Activated naive CD8-positive, alpha-beta T cell treated with anti-CD3 and anti-CD28 coated beads, Interleukin-2, amount 10 ng/mL, durations not matched to agents 7 days and 5 days (primary cell): ENCODE measurements at places on chromosomes 16 and 17. TPM values are rescaled to one million over a fixed set of nuclear protein-coding genes. Genes with fewer than 3 reads are reported as not detected.

SLC16A13 gene
- total RNA-seq = 16.0 TPM

NOD2 gene
- total RNA-seq = 3.5 TPM

KRT9 gene
- total RNA-seq = not detected

KRT31 gene
- total RNA-seq = not detected

DNA sequence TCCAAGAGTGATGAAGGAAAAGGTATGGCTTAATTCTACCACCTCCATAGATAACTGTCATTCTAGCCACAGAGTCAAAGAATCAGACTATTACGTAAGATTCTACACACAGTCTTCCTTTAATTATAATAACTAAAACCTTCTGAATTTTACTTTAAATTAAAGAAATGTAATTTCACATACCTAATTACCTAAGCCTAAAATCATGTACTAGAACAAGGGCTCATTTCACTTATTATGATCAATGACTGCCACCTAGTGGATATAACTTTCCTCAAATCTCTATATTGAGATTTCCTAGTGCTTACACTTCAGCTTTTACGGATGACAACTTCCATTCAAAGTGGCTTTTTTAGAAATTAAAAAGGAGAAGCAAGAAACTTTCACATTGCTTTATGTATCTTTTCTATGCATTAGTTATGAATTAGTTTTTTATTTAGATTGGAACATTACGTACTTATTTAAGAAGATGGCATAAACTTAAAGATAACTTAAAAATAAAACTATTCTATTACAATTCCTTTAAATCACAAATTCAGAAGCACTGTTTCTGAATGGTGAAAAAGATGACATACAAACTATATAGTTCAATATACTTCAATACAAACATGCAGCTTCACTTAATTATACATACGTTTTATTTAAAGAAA is 18.2 kb upstream of the ABCA10 start:
- DNase-seq = no peak

DNA sequence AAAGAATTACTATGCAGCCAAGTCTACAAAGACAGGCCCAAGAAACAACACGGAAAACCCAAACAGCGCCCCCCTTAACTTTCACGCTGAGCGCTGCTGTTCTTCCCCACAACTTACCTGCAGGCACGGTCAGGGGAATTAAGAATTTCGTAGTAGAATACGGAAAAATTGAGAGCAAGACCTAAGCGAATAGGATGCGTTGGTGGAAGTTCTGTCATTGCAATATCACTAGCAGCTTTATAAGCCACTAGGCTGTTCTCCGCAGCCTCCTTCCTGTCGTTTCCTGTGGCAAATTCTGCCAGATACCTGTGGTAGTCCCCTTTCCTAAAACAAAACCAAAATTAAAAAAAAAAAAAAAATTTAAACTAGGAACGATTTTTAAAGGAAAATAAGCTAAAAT is 39.0 kb downstream of the YWHAE start:
- DNase-seq = no peak

OGFOD1 gene
- 39.3 TPM for total RNA-seq

DNA sequence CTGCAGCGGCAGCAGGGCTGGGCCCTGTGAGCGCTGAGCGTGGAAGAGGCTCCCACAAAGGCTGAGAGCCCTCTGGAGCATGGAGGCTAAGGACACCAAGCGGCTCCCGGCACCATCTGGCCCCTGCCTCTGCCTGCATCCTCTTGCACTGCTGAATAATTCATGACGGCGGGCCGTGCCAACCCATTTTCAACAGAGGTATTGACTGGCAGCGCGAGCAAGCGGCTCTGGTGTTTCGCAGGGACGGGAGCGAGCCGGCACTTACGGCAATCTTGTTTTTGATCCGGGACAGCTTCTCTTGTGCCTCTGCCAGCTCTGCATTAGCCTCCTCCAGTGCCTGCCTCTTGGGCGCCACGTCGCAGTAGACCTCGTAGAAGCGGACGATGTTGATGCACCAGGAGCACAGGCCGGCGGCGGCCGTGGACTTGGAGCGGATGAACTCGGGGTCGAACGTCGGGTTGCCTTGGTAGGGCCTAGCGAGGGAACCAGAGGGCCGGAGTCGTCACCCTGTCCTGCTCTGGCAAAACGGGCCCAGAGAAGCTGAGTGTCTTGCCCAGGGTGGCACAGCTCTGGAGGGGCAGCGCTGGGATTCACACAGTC is 80.4 kb downstream of the PGS1 start:
- no peak for DNase-seq

DNA sequence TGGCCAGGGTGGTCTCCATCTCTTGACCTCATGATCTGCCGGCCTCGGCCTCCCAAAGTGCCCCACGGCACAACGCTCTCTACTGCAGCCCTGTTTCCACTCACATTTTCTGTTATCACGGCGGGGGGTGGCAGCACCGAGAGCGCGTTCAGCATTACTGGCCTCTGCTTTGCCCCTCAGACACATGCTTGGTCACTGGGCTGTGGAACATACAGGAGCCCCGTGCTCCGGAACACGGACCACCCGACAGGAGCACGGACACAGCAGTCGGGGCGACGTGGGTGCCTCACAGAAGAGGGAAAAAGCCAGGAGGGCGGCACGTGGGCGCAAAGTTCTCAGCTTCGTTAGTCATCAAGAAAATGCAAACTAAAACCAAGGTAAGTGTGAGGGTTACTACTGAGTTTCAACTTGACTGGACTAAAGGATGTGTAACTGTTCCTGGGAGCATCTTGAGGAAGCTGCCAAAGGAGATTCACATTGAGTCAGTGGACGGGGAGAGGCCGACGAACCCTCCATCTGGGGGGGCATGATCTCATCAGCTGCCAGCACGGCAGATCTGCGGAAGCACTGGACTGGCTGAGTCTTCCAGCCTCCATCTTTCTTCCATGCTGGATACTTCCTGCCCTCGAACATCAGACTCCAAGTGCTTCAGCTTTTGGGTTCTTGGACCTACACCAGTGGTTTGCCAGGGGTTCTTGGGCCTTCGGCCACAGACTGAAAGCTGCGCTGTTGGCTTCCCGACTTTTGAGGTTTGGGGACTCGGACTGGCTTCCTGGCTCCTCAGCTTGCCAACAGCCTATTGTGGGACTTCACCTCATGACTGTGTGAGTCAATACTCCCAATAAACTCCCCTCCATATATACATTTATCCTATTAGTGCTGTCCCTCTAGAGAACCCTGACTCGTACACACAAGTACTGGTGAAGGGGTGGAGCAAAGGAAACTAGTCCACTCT is 106.8 kb downstream of the ZNF778 start:
- DNase-seq = no peak

- no peak for DNase-seq
Observed at GRCh38 chr17:47388825-47389224, 65.1 kb downstream of the EFCAB13 start.

TBC1D28 gene
- not detected for total RNA-seq

- no peak for DNase-seq
Observed at GRCh38 chr16:50736448-50736847, 5.4 kb upstream of the CYLD start.

GRCh38 chr16:81497690-81498089 is 53.1 kb downstream of the CMIP start:
- no peak for DNase-seq

- no peak for DNase-seq
Observed at GRCh38 chr17:43030137-43030767, 5.2 kb downstream of the RND2 start.

GRCh38 chr17:40952661-40953060 is 14.1 kb downstream of the KRT39 start:
- no peak for DNase-seq

C1QTNF8 gene
- total RNA-seq = not detected

APOH gene
- total RNA-seq = not detected

ABCA9 gene
- 0.08 TPM for total RNA-seq

DNA sequence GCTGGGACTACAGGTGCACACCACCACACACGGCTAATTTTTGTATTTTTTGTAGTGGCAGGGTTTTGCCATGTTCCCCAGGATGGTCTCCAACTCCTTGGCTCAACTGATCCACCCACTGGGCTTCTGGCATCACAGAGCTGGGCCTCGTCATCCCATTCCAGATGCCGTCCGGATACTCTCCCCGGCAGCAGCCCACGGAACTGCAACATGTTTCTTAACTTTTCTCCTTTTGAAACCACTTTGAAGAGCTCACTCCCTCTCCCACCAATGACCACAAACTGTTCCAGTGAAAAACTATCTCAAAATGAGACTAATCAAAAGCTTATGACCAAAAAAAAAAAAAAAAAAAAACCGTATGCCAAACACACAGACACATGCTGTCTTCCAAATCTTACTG is 17.6 kb downstream of the PEMT start:
- DNase-seq = no peak

ANKRD40CL gene
- total RNA-seq = not detected

ARL5C gene
- not detected for total RNA-seq

DNA sequence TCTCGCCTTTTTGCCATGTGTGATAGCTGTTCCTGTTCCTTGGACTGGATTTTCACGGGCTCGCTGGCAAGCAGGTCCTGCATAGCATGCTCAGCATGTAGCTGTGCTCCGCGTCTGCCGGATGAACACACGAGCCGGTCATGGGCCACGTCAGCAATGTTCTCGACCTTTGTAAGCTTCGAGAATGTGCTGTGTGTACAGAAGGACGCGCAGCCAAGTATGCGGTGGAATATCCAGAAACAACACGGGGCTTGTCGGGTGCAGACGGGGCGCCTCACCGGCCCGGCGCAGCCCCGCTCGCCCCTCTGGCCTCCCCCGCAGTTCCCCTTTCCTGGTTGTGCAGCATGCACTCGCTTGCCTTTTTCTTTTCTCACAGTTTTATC is 42.2 kb downstream of the RPTOR start:
- peak; percentile 21 for DNase-seq
